ENCODE measurements at places on chromosomes 1 and 21. TPM values are rescaled to one million over a fixed set of nuclear protein-coding genes. Genes with fewer than 3 reads are reported as not detected.

The WDTC1 gene
- 9.4 TPM for total RNA-seq

The MYOG gene
- not detected for total RNA-seq

The TINAGL1 gene
- total RNA-seq: 0.64 TPM

The TXNIP gene
- total RNA-seq: 0.26 TPM

The OR2G6 gene
- not detected for total RNA-seq

The MEF2D gene
- total RNA-seq: 35.6 TPM
